ENCODE measurements at places on chromosomes 12 and 14.

GRCh38 chr14:54730156-54730961 is 163.4 kb downstream of the SAMD4A start:
- no peak for DNase-seq

DNA sequence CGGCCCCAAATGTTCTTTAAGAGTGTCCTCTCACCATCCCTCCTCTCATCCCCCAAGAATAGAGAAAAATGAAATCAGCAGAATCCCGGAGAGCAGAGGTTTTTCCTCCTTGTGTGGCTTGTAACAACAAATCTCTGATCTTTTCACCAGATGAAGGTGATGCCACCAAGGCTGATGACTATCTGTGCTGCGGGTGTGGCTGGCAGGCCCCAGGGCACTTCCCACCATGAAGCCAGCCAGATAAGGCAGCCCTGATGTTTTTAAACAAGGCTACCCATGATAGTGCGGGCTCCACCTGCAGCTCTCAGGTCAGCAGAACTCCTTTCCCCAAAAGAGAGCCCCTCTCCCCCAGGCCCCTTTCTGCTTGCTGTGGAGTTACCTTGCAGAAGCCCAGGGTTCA is 58.0 kb upstream of the PARP11 start:
- DNase-seq = no peak

DNA sequence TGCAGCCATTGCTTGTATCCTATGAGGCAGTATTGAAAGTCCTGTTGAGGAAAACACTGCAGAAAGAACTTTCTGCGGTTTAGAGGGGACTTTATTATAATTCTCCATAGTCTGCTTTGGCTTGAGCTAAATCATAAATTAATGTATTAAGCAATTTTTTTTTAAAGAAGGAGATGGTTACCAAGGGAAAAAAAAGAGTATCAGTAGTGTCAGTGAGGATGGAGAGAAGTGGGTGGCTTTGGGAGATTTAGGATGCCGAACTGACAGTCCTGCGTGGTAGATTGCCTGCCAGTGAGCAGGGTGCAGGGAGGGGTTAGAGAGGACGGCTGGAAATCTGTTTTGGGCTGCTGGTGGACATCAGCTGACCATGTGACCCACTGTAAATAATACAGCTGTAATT is 96.8 kb downstream of the MYRFL start:
- DNase-seq = no peak

DNA sequence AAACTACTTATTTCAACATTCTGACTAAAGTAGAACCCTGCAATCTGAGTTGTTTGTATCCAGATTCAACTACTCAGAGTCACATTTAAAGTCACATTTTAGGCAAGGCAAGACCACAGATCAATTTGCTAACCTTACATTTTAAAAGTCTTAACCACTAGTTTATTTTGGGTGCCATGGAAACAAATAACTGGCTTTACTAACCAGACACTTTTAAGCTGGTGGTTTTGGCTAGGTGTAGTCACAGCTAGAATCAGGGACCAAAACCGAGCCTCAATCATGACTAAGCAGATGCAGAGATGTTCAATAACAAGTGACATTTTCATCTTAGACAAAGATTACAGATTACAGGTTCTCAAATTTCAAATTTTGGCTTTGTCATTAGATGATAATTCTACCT is 115.3 kb downstream of the PDE6H start:
- DNase-seq = no peak

- DNase-seq = no peak
Observed at GRCh38 chr12:9208229-9208628, at the start of gene PZP. TSS of gene PZP (minus strand) at chr12:9208395. CDS start at chr12:9208341, 54 bp downstream.

GRCh38 chr12:105922670-105923102 is 216.1 kb downstream of the NUAK1 start:
- DNase-seq = no peak

- no peak for DNase-seq
Observed at GRCh38 chr12:29278673-29279420, 102.1 kb downstream of the ERGIC2 start.

- DNase-seq = no peak
Observed at GRCh38 chr12:91990525-91990924, 155.1 kb downstream of the BTG1 start.

- no peak for DNase-seq
Observed at GRCh38 chr14:56555921-56556570, 23.6 kb upstream of the TMEM260 start.

GRCh38 chr12:114852976-114853529 is 169.1 kb upstream of the TBX3 start:
- DNase-seq = no peak

DNA sequence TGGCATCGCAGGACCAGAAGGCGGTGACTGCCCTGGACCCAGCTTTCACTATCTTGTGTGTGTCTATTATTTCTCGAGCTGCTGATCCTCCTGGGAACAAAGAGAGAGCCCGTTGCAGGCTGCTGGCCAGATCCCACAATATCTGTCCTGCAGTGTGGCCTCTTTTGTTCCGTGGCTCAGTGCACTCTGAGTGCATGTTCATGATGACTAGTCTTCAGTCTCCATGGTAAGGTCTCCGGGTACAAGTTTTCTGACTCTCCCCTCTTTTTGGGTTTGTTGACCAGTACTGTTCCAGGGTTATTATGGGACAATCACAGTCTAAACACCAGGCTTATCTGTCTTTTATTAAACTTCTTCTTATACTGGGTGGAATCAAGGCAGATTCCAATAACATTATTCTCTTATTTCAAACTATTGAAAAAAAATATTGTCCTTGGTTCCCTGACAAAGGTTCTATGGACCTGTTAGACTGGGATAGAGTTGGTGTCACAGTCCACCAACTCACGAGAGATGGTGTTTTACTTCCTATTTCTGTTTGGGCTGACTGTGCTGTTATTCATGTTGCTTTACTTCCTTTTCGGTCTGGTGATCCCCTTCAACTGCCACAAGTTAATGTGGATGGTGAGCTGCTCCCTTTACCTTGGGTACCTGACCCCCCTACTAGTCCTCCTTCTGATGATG is 192.9 kb upstream of the ALG10B start:
- DNase-seq = no peak

DNA sequence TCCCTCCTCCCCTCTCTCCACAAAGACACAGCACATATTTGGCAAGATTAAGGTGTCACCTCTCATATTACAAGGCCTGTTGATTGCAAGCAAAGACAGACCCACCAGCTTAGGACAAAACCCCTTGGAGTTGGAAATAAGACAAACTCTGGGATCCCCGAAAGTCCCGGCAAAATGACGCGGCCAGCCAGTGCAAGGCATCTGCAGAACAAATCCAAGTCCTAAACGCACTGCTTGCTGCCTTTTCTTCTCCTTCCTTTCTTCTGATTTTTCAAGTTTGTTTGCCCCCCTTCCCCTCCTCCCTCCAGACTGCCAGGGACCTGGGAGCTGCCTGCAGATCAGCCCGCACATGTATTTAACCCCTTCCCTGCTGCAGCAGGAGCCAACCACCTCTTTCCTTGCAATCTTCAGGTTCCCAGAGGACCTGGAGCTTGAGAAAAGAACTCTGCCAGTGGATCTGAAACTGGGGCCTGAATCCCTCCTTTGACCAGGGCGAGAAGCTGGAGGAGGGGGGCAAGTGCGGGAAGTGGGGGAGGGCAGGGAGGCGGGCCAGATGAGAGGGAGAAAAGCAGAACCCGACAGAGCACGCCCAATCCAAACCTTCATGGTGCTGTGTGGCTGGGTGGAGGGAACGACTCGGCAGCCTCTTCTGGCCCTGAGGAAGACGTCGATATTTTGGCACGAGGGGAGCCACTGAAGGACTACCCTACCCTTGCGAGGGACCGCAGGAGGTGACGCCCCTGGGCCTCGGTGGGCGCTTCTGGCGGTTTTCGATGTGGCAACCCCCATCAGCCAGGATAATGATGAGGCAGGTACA is 2.0 kb upstream of the NTF3 start:
- DNase-seq = no peak

DNA sequence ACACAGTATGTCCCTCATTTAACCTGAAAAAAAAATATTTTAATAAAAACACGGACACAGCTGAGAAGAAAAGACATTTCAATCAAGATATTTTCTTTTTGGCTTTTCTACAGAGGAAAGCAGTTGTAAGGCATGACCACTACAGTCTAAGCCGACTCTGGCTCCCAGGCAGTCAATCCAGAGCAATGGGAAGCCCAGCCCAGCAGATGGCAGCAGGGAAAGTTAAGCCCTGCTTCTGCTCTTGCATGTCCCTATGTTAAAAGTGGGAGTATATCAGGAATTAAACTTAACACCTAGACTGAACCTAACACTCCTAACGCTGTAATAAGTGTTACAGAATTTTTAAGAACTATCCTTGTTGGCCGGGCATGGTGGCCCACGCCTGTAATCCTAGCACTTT is 19.5 kb upstream of the HAL start:
- no peak for DNase-seq

- DNase-seq = no peak
Observed at GRCh38 chr14:77181603-77182437, at the start of gene TMEM63C. TSS of gene TMEM63C (plus strand) at chr14:77181798. CDS start at chr14:77218814, 37,016 bp downstream.

DNA sequence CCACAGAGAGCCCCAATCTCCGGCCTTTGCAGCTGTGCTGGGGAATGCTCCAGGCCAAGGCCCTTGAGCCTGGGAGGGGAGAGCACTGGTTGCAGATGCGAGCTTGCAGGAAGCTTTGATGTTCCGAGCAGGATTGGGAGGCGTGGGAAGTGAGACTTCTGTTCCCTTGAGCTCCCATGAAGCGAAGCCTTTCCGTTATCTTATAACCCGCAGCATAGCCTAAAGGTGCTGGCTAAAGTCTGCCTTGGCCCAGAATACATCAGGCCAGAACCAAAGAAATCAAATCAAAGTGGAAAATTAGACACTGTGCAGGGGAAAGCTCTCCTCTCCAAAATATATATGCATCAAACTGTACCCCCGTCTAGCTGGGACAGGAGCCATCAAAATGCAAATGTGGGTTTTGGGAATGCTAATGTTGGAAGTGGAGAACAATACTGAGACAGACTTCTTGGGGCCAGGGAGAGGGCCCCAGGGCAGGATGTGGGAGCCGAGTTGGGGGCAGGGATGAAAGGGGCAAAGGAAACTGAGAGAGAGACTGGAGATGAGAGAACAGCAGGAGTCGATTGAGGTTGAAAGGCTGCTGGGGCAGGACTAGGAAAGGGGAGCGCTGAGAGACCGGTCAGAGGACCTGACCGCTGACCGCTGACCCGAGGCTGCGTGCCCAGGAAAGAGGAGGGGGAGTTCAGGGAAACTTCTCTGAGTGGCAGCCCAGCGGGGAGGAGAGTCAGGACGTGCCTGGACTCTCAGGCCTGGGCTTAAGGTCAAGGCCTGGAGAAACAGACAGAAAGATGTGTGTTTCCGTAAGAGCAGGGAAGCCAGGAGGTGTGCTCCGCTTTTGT is 152.2 kb upstream of the PARP11 start:
- no peak for DNase-seq

- no peak for DNase-seq
Observed at GRCh38 chr14:22598896-22599244, 770 bp downstream of the ABHD4 start.

All from lower lobe of right lung (tissue), 2 donors.